ENCODE measurements at places on chromosomes 4 and X.

- DNase-seq = no peak
Observed at GRCh38 chr4:149719357-149719756, 96.3 kb downstream of the IQCM start.

DNA sequence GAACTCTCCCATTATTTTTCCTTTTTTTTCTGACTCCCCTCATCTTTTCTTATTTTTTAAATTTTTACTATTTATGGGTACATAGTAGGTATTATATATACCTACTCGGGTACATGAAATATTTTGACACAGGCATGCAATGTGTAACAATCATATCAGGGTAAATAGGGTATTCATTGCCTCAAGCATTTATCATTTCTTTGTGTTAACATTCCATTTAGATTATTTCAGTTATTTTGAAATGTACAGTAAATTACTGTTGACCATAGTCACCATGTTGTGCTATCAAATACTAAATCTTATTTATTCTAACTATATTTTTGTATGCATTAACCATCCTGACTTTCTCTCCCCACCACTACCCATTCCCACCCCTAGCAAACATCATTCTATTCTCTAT, 33.8 kb upstream of the SLIT2 start:
- no peak for DNase-seq

DNA sequence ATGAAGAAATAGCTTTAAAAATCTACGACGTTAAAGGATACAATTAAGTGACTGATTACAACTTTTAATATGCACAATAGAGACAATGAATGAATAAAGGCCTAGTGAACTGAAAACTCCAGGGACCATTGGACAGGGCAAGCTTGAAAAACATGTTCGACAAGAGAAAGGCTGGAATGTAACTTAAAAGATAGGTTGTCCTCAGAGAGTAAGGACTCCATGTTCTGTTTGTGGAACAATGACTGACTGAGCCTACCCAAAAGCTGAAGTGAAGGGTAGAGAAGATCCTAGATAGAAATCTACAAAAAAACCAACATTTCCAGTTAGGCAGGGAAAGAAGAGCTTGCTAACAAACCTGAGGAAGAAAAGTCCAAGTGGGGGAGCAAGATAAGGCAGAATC, 173.4 kb downstream of the NR3C2 start:
- no peak for DNase-seq

- no peak for DNase-seq
Observed at GRCh38 chr4:175413561-175413960, 398.5 kb downstream of the GPM6A start.

DNA sequence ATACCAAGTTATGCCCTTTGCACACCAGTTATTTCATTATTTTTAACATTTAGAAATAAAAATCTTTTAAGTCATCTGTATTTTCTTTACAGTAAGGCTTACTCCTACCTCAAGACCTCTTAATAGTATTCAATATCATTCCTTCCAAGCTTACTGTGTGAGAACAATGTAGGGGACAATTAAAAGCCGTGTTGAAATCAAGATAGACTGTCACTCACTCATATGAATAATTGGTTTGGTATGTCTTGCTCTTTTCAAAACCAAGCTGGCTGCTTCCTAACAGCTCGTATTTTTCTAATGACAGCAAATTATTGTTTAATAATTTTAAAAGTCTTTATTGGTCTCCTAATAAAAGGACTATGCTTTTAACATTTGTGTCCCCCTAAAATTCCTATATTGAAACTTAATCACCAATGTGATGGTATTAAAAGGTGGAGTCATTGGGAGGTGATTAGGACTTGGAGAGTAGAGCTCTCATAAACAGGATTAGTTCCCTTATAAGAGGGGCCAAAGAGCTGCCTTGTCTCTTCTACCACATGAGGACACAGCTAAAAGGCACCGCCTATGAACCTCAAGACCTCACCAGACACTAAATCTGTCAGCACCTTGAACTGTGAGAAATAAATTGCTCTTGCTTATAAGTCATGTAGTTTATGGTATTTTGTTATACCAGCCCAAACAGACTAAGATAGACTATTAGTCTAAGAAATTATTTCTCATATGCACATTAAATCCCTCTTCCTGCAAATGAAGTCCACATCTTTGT, 4.1 kb downstream of the ABCB7 start:
- no peak for DNase-seq

DNA sequence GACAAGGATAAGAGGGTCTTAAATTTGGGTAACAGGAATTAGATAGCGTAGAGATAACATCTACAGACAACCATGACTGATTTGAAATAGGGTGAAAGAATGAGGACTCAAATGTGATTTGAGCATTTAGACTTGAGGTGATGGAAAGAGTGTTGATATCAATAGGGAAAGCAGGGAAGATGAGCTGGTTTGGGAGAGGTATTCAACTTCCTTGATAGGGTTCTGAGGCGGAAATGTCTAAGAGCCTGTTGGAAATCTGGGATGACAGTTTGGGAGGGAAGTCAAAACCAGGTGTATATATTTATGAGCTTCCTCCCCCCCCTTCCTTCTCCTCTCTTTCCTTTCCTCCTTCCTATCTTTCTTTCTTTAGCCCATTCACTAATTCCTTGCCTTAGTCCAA, 36.5 kb downstream of the KLHL15 start:
- DNase-seq = no peak

- DNase-seq = no peak
Observed at GRCh38 chr4:28921886-28922285, 1798.3 kb upstream of the PCDH7 start.

DNA sequence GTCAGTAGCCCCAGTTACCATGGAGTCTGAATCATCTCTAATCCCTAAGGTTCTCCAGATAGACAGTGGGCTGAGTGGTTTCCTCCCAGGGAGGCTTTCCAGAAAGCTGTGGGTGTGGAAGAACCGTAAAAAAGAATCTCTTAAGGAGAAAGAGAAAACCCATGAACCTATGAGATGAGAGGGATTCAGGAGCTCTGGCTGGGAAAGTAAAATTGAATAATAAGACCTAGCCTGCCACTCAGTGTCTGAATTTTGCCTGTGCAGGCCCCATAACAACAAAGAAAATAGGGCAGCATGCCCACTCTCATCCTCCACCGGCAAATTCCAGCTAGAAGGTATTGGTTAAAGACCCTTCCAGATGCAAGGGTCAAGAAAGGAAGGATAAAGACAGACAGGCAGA, 16.9 kb downstream of the AWAT2 start:
- no peak for DNase-seq

DNA sequence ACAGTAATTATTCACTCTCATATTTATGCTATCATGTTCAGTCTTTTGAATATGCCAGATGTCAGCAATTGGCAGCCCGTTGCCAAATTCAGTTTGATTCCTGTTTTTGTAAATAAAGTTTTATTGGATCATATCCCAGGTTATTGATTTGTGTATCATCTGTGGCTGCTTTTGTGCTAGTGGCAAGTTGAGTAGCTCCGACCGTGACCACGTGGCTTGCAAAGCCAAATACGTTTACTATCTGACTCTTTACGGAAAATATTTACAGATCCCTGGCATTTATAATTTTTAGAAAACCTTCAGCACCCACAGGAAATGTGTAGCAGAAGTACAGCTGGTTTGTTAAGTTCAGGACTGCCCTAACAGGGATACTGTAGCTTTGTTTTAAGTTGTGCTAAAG, 67.4 kb downstream of the VCX2 start:
- DNase-seq = no peak

GRCh38 chr4:54213761-54214160, 15.3 kb upstream of the PDGFRA start:
- DNase-seq = no peak
